ENCODE measurements at places on chromosomes 2 and 18. TPM values are rescaled to one million over a fixed set of nuclear protein-coding genes. Genes with fewer than 3 reads are reported as not detected.

GRCh38 chr2:100647709-100648108 is 84.9 kb downstream of the PDCL3 start:
- no peak for DNase-seq

GRCh38 chr2:233810385-233810784 is 32.3 kb downstream of the MROH2A start:
- no peak for DNase-seq

GRCh38 chr2:147351784-147352183 is 493.0 kb upstream of the ACVR2A start:
- DNase-seq, result no peak

GRCh38 chr18:23341383-23341782 is 111.7 kb upstream of the RIOK3 start:
- no peak for DNase-seq

The EVA1A gene
- 30.2 TPM for polyA plus RNA-seq

DNA sequence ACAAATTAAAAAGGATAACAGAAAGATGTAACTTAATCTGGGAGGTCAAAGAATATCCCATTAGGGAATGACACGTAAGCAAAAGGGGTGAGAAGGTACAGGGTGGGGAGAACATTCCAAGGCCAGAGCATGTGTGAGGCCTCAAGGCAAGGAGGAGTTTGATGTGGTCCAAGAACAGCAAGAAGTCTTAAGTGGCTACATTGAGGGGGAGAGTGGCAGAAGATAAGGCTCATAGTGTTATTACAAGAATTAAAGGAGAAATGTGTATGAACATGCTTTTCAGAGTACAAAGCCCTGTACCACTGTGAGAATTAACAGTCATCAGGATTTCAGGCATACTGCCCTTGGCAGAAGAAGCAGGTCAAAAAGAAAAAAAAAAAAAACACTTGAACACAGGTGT is 174.4 kb upstream of the ERBB4 start:
- DNase-seq, result no peak
